ENCODE measurements at places on chromosomes 2 and 18. TPM values are rescaled to one million over a fixed set of nuclear protein-coding genes. Genes with fewer than 3 reads are reported as not detected.

DNA sequence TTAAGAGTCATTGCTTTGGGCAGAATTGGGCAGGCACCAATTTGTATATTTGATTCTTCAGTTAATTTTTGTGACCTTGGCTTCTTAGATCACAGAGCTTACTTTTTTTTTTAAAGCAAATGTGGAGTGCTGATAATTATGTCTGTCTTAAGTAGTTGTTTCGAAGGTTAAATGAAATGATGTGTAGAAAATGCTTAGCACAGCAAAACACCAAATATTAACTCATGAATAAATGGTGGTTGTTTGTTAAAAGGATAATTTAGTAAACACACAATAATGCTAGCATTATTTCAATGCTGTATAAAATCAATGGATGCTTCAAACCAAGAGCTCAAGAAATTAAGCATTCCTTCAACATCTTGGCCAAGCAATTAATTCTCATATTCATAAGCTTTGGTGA is 143.4 kb downstream of the LPIN1 start:
- H3K27ac ChIP-seq = no peak overlapping the region
- no peak for DNase-seq
- no peaks in the 10 kb centered on the region for H3K4me1 ChIP-seq
- H3K4me3 ChIP-seq = no peak overlapping the region
- no peaks in the 10 kb centered on the region for H3K36me3 ChIP-seq

- no peak overlapping the region for H3K27ac ChIP-seq
- no peaks in the 10 kb centered on the region for H3K4me1 ChIP-seq
- DNase-seq = no peak
- H3K4me3 ChIP-seq = no peak overlapping the region
- H3K36me3 ChIP-seq = no peaks in the 10 kb centered on the region
Observed at GRCh38 chr2:152359573-152360363, 24.8 kb downstream of the FMNL2 start.

DNA sequence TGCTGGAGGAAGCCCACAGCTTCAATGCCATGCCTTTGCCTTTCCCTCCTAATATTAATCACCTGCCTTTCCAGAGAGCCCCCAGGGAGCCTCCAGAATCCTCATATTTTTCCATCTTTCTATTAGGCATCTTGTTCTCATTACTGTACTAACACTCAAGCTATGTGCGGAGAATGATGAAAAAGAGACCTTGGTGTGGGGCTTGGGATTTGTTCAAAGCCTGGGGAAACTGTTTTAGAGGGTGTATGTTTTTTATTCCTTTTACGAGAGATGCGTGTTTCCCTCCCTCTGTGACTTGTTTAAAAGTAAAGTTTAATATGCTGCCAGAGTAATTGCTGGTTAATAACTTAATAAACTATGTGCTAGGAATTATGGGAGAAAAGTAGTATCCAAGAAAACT is 102.4 kb upstream of the ZFP36L2 start:
- H3K27ac ChIP-seq = no peak overlapping the region
- no peak overlapping the region for H3K4me3 ChIP-seq
- peaks cover 4% of the 10 kb centered on the region for H3K4me1 ChIP-seq
- no peak for DNase-seq

DNA sequence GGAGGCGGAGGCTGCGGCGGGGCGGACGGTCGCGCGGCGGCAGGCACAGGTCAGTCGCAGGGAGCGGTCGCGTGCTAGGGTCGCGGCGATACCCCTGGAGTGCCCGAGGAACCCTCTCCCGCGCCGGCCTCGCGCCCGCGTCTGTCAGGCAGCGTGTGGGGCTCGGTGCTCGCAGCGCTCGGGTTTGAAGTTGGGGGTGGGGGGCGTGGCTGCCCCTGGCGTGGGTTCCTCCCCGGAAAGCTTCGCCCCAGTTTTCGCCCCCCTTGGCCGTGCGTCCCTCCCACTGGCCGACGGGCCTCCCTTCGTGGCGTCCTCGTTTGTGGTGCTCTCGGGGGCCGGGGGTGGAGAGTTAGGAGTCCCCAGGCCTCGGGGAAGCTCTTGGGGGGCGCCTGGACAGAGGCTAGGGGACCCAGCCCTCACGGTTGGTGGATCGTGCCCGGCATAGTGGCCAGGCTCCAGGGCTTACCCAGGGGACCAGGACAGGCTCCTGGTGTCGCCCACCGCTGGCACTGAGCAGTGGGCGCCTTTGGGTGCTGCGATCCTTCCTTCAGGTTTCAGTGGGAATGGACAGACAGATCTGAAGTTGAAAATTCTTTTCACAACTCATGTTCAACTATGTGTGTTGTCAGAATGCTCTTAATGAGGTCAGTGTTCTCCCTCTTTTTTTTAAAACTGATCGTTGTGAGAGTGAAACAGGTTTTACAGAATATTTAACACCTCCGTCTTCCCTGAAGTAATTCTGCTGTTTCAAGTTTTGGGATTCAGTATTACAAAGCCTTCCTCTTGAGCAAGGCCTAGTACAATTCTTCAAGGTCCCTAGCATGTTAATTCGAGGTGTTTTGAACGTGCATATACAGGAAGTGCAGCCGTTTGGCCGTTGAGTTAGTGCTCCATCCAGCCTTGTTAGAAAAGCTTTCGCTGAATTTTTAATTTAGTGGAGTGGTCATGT is 604 bp downstream of the RALBP1 start:
- peaks cover 25% of the 10 kb centered on the region for H3K4me1 ChIP-seq
- peaks cover 4% of the 10 kb centered on the region for H3K36me3 ChIP-seq
- H3K4me3 ChIP-seq = peak overlapping the region; percentile 72
- no peaks in the 10 kb centered on the region for H3K27me3 ChIP-seq
- DNase-seq = peak; percentile 45
- peak overlapping the region; percentile 59 for H3K27ac ChIP-seq

RBM43 gene
- 16.0 TPM for total RNA-seq

DNA sequence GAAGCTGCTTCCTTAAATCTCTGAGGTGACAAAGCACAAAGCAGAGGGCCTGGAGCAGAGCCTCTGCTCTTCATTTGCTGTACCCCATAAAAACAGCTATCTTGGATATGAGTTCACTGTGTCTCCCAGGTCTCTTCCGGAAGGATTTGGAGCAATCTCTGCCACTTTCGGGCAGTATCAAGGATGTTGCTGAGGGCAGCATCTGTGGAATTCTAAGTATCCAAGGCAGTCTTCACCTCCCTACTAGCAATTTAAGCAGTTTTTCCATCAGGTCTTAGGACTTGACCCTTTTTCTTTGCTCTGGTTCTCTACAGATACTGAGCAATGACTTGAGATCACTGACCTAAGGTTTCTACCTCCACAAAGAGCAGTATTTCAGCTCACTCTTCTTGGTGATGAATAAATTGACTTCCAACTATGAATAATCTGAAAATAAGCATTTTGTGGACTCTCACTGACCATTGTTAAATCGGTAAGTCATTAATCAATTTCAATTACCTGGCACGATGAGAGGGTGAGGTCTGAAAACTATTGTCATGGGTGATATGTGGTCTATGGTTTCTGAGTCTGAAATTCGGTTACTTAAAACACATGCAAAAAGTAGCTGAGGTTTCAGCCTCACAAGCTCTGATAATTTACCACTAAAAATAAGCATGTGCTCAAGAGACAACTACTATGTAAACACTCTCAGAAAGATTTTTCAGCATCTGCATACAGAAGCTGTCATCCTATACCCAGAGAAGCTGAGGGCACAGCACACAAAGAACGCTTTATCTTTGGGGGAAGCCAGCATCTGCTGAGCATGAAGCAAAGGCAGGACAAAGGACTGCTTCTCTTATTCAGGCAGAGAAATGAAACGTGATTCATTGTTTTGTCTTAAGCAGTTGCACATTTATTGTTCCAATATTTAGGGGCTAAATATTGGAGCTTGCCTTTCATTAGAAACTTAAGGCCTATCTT is 32.1 kb upstream of the SPATS2L start:
- H3K27ac ChIP-seq = no peak overlapping the region
- H3K36me3 ChIP-seq = no peaks in the 10 kb centered on the region
- no peak overlapping the region for H3K4me3 ChIP-seq
- no peaks in the 10 kb centered on the region for H3K4me1 ChIP-seq
- no peak for DNase-seq
- H3K27me3 ChIP-seq = peaks cover 6% of the 10 kb centered on the region

GRCh38 chr2:155310589-155310988 is 612.1 kb downstream of the KCNJ3 start:
- no peaks in the 10 kb centered on the region for H3K4me1 ChIP-seq
- H3K36me3 ChIP-seq = no peaks in the 10 kb centered on the region
- no peak overlapping the region for H3K27ac ChIP-seq
- no peak for DNase-seq
